ENCODE measurements at places on chromosomes 7 and 10. TPM values are rescaled to one million over a fixed set of nuclear protein-coding genes. Genes with fewer than 3 reads are reported as not detected.
A peak's percentile ranks its signal among the peaks of the same experiment; 100 is the strongest.

The ADAP1 gene
- total RNA-seq: 0.30 TPM

The LRRC18 gene
- total RNA-seq: not detected

The HTRA1 gene
- total RNA-seq: 12.2 TPM

DNA sequence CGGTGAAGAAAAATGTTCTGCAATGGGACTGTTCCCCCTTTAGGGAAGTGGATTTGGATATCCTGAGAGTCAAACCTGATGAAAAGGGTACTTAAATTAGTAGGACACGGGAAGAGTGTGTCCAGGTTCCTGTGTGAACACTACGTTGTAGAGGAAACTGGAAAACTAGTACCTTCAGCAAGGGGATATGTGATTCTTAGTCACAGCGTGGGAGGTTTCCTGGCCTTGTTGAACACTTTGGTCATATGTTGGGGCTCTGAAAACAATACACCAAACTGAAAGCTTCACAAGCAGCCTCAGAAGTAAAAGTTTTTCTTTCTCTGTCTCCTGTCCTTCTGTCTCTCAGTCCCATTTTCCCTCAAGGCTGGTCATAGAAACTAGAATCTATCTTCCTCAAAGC lies 306.9 kb upstream of the GLI3 start:
- no peak for DNase-seq

The FAM131B gene
- total RNA-seq: 20.1 TPM

The CDH23 gene
- 10.3 TPM for total RNA-seq

The PLAC9 gene
- not detected for total RNA-seq

DNA sequence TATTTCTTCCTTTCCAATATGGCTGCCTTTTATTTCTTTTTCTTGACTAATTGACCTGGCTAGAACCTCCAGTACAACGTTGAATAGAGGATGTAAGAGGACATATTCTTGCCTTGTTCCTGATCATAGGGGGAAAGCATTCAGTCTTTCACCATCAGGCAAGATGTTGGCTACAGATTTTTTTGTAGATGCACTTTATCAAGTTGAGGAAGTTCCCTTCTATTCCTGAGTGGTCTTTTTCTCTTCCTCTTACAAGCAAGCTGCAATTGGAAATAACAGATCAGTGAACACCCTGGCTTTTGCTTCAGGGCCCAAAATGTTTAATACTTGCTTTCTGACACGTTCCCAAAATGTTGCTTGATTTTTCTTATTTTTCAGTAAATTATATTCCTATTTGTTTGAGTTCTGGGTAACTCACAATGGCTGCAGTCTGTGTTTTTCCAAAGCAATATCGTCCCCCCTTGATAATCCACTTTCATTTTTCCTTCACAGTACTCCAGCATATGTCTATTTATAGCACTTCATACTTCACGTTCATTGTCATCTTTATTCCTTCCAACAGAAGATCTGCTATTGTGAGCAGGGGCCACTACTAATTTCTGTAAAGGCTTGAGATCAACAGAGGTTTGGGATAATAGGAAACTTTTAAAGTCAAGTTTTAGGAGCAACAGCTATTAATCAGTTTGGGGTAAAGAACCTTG lies 11.7 kb downstream of the CPEB3 start:
- DNase-seq: no peak

- no peak for DNase-seq
Observed at GRCh38 chr7:2260820-2261219, 18.8 kb downstream of the NUDT1 start.

- DNase-seq: peak; percentile 24
Observed at GRCh38 chr7:240887-241421, 48.6 kb downstream of the FAM20C start.

The CALD1 gene
- total RNA-seq: 90.2 TPM

The EPDR1 gene
- 10.6 TPM for total RNA-seq
